ENCODE measurements at places on chromosomes 3 and 15. TPM values are rescaled to one million over a fixed set of nuclear protein-coding genes. Genes with fewer than 3 reads are reported as not detected.

DNA sequence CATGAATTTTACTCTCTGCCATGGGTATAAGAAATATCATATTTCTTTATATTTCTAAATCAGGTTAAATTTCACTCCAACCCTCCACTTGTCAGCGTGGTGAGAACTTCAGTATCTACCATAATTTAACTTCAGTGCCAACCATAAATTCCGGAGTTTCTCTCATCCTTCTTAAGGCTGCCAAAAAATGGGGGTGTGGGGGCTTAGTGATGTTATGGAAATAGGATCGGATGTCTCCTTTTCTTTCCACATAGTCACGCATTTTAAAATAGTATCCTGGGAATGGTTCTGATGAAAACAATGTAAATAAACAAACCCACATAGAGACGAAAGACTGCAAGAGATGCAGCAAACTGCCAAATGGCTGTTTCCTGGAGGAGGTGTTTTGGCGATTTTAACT is 12.9 kb upstream of the FAM3D start:
- DNase-seq, result no peak

The LRRC2 gene
- 7.1 TPM for total RNA-seq

DNA sequence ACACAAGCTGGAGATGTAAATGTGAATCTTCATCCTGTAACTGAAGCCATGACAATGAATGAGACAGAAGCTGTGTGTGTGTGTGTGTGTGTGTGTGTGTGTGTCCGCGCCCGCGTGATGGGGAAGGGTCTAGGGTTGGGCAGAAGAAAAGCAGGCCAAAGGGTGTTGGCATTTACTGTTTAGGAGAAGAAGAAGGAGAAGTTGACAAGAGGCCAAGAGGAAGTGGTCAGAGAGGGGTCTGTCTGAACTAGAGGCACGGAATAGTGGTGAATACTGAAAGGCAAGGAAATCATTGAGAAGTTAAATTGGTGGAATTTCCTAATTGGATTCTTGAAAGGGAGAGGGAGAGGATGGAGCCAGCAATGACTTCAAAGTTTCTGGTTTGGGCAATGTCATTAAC is 5.6 kb upstream of the NCEH1 start:
- no peak for DNase-seq

The LEKR1 gene
- not detected for total RNA-seq

DNA sequence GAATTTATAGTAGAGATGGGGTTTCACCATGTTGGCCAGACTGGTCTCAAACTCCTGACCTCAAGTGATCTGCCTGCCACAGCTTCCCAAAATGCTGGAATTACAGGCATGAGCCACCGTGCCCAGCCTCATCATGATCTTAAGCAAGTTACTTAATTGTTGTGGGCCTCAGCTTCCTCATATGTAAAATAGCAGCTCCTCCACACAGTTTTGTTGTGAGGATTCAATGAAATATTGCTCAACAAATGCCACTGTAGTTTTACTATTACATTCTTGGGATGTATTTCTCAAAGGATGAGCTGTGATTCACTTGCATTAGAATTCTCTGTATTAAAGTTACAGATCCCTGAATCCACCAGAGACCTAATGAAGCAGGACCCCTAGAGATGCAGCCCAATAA is 168.8 kb downstream of the ADAMTS9 start:
- DNase-seq, result no peak

DNA sequence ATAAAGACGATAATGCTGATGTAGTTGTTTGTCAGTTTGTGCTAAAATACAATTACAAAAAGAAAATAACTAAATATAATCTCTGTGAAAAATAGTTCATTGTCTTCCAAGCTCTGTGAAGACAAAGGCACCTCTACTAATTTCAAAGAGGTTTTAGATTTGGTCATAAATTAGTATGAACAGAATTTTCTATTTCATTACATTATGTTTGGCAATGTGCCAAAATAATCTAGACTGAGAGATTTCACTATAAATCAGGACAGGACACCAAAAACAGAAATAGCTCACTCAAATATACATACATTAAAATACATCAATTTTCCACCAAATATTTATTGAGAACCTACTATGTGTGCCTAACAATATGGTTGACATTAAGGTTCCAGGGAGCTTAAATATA is 264.9 kb upstream of the CCDC54 start:
- DNase-seq, result no peak

DNA sequence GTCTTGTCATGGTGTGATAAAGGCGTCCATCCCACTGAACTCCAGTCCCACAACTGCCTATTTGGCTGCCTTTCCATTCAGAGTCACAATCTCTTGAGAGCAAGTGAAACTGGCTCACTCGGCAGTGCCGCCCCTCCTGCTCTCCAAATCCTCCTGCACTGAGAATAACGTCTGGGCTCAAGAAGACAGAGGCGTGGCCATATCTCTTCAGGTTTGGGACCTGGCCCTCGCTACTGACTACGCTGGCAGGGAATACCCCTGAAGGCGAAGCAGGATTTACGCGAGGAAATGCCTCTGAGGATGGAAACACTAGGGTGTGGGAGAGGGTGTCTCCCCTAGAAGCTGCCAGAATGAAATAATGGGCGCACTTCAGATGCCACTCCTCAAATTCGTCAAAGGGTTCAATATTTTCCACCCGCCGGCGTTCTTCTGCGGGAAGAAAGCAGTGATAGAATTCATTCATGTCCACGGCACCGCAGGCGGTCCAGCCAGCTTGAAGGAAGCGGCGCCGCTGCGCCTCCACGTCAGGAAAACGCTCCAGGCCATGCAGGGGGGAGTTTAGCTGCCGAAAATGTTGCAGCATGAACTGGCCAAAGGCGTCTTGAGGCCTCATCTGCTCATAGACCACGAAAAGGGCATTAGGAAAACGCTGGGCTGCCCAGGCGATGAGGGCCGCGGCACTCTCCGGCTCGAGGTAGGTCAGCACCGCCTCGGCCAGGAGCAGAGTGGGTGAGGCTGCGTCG is 985 bp downstream of the LCMT2 start:
- peak; percentile 62 for DNase-seq
